ENCODE measurements at places on chromosomes 2 and 18.

DNA sequence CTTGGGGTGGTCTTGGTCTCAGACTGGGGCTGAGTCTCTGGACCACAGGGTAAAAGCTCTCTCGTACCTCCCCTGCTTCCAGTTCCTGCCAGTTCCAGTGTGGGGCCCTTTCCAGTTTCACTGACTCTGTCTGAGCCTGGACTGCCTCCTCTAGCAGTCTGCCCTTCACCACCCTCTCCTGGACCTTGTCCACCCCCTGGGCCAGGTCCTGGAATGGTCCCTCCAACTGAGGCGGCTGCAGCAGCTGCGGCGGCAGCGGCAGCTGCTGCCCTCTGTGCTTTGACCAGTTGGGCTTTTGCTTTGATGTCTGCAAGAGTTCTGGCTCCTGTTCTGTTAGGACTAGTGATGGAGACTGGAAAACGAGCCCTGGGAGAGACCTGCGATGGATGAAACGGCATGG lies 70.7 kb upstream of the DTNB start:
- DNase-seq: no peak

- DNase-seq: no peak
Observed at GRCh38 chr2:86218124-86218523, 18.9 kb downstream of the MRPL35 start.

GRCh38 chr2:101524806-101525430 lies 50.0 kb upstream of the RFX8 start:
- DNase-seq: no peak

DNA sequence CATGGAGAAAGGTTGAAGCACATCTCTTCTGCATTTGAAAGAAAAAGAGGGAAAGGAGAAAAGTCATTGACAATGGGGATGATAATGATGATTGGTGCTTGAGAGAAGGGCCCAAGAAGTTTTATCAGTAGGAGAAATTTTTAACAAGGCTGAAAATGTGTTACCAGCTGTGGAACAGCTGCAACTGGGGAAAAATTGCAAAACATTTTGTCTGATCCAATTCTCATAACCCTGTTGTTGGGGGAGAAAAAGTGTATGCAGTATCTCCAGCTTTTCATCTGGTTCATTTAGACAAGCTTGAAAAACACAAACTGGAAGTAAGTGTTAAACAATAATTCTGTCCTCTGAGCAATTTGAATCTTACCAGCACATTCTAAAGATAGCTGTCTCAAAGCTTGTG lies 92.7 kb downstream of the CSRNP3 start:
- no peak for DNase-seq

DNA sequence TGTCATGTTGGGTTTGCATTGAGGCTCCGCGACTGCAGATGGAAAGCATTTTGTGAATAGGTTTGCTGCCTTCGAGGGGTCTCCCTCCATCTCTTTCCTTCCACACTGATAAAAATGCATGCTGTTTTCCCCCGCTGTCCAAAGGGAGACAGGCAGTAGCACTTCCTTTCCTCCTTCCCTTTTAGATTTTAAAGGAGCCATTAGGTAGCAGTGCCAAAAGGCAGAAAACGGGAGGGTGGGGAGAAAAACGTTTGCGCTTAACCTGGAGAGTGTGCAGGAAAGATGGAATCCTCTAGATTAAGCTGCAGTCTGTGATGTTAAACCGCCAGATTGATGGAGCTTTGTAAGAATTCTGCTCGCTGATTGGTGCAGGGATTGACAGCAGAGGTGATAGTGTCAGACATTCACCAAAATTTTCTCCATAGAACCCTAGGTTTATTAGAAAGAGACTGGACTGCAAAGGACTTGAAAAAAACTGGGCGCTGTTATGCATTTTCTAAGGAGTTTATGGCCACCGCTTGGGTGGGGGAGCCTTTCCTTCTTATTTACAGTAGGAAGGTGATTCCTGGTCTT lies 688 bp downstream of the MAPRE2 start:
- no peak for DNase-seq
